Amniotic stem cell (primary cell): ENCODE measurements at places on chromosomes 7 and 10.

DNA sequence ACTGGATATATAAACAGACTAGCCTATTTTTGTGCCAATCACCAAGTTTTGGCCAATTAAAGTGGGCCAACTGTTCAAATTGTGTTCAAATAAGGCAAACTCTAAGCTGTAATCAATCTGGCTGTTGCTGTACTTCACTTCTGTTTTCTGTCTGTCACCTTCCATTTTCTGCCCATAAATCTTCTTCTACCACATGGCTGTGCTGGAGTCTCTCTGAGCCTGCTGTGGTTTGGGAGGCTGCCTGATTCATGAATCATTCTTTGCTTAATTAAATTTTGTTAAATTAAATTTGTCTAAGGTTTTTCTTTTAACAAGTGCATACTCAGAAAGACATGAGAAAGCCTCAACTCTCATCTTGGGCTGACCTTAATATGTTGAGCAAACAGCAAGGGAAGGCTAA lies 172.6 kb upstream of the VIPR2 start:
- no peak for DNase-seq

DNA sequence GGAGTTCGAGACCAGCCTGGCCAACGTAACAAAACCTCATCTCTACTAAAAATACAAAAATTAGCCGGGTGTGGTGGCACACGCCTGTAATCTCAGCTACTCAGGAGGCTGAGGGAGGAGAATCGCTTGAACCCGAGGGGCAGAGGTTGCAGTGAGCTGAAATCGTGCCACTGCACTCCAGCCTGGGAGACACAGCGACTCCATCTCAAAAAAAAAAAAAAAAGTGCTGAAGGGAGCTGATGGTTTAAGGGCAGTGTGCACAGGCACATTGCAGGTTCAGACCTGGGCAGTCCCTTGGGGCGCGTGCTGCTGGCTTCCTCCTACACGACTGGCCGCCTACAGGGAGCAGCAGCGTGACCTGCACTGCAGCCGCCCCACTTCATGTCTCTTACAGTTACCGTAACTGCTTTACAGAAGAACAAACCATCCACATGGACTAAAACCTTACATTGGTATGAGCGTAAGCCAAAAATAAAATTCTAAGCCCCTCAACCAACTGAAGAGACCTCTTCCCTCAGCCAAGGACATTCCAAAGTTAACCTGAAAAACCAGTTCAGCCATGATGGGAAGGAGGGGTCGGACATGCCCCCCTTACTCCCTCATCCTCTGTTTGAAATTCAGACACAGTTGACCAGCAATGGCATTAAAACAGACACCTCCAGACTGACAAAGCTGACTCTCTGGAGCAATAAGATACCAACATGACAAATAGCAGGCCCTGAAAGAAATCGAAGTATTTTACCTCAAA lies 262.2 kb downstream of the ZMYND11 start:
- no peak for DNase-seq

DNA sequence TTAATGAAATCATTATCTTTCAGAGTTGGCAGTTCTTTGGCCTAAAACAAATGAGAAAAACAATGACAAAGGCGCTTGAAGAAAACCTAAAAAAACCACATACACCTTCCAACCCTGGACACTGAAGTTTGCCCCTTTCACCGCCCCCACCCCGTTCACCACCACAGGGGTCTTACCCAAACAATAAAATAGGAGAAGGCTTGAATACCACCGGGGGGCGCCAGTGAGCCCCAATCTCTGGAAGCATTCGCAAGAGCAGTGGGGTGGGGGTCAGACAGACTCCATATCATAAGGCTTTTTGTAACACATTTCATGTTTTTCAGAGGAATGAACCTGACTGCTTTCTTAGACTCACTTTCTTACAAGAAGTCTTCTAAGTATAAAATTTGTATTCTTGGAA lies 163.6 kb downstream of the PIP4K2A start:
- no peak for DNase-seq

DNA sequence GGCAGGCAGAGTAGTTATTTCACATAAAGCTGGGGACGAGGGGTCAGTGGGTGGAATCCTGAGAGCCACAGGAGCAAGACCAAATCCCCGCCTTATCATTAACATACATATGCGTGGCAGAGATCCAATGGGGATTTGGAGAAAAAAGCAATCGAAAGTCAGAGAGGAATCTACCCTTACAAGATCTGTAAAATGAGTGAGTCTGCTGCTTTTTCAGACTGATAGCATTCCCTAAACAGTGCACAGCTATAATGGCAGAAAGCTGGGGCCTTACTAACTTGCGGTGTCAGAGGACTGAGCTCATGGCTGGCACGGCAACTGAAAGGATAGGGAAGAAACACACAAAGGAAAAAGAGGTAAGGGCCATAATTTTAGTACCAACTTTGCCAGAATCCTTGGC lies 25.0 kb downstream of the GPR22 start:
- no peak for DNase-seq

- DNase-seq, result no peak
These were observed 34.1 kb upstream of the SFRP5 start for GRCh38 chr10:97805949-97806348.

GRCh38 chr7:80207501-80207900 lies 72.9 kb downstream of the GNAI1 start:
- DNase-seq, result no peak

GRCh38 chr10:71840958-71841335 lies 10.1 kb downstream of the PSAP start:
- DNase-seq, result no peak

DNA sequence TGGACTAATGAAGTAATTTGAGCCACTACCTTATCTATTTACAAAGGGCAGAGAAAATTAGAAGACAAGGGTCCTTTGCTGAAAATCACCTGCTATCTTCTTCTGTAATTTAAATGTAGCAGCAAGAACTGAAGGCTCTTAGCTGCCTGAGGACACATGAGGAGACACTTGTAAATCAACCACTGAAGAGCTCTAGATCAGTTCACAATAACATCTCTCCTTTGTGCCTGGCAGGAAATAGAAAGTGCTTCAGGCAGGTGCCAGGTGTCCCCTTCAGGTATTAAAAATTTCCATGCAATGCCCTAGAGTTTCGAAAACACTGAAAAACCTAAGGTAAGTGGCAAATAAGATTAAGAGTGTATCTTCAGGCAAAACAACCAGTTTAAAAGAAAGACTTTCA lies 474.6 kb downstream of the GRM8 start:
- no peak for DNase-seq

DNA sequence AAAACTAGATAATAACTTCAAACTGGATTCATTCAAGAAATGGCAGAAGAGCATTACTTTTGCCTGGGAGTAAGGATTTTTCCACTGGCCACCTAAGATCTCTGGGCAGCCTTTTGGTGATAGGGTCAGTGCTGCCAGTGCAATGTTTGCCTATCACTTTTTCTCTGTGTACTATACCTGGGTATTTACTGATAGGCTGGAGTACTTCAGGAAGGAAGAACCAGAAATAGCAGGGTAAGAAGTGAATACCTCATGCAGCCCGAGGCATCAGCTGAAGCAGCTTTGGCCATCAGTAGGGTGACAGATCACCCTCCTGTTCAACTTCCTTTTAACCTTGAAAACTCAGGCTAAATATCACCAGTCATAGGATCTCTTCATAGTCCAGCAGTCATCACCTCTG lies 5.5 kb upstream of the PAPSS2 start:
- no peak for DNase-seq

DNA sequence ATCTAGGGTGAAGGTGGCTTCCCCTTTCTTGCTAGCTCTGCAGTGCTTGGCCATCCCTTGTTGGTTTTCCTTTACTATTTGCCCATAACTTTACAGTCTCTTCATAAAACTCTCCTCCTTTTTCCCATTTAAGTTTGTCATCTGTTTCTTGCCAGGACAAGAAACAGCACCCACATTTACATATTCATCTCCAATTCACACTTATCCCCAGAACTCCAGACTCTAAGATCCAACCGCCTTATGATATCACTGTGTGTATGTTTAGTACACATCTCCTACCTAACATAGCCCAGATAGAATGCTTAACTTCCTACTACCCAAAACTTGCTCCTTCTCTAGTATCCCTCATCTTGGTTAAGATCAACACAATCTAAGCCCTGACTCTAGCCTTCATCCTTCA lies 622.2 kb downstream of the KCNMA1 start:
- no peak for DNase-seq

GRCh38 chr7:20214921-20215669 lies 2.1 kb downstream of the MACC1 start:
- no peak for DNase-seq

DNA sequence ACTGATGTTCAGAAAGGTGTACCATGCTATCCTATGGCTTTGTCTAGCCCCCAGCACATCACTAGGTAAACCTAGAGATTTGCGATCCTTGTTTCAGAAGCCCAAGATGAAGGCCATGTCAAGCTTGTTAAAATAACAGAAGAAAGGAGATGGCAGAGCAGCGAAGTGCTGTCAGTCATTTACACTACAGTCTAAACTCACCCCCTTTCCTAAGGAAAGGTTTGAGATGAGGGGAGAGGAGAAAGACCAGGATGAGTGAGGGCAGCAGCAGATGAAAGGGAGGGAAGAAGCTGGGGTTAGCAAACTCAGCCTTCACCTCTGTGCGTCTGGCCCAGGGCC lies 74.8 kb downstream of the PROSER2 start:
- DNase-seq, result no peak

- DNase-seq, result no peak
These were observed 431.8 kb upstream of the FZD8 start for GRCh38 chr10:36073796-36074345.

DNA sequence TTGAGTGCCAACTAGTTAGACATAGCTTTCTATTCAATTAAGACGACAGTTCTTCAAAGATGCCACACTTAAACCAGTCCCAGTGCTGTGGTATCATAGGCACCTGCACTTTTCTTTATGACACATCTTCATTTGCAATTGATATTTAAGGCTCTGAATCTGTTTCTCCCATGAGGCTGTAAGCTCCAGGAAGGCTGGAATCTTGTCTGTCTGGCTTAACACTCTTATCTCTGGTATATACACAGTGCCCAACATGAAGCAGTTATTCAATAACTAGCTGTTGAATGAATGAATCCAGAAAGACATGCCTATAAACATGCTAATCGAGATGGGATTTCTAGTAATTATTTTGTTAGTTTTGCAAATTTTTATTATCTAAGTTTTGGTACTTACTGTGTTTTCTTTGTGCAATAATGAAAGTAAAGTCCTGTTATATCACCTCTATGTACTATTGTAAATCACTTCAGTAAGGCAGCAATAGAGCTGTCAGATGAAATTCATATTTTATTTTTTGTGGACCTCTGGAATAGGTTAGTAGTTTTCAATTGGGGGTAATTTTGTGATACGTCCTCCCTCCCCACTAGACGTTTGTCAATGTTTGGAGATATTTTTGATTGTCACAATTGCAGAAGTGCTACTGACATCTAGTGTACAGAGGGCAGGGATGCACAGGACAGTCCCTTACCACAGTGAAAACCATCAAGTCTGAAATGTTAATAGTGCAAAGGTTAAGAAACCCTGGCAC lies 51.3 kb upstream of the STEAP4 start:
- no peak for DNase-seq

DNA sequence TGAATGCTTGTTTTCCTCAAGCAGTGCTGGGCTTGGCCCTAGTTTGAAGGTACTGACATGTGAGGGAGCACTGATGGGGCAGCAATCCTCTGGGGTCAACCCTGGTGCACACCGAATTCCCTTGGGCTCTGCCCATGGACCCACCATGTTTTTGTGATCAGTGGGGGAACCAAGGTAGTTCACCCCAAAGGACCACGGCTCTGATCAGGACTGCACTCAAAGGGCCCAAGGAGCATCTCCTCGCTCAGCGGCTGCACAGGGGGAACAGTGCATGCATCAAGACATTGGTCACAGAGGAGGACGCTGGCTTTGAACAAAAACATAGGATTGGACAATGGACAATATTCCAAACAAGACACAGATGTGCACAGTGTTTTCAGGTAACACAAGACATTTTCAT lies 12.7 kb downstream of the CXCL12 start:
- no peak for DNase-seq

DNA sequence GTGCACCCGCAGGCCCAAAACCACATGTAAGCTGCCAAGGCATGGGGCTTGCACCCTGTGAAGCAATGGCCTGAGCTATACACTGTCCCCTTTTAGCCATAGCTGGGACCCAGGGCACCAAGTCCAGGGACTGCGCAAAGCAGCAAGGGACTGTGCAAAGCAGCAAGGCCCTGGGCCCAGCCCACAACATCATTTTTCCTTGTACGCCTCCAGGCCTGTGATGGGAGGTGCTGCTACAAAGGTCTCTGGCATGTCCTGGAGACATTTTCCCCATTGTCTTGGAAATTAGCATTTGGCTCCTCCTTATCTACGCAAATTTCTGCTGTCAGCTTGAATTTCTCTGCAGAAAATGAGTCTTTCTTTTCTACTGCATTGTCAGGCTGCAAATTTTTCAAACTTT lies 24.8 kb downstream of the ARHGAP19 start:
- DNase-seq, result no peak

GRCh38 chr10:48924988-48925387 lies 14.7 kb downstream of the LRRC18 start:
- no peak for DNase-seq

DNA sequence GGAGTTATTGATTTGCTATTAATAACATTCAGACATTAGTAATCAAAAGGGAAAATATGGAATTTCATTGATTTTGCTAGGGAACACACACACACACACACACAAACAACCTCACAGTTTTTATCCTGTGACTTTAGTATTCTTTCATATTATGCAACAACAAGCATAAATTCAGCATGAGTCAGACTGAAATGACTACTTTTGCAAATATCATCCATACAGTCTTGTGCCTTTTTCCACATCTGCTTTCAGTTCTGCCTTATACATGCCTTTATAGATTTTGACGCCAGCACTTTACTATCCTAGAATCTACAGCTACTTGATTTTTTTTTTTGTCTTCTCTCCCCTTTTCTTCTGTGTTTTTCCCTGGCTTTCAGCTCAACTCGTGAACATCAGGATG lies 975.8 kb upstream of the LRRTM3 start:
- DNase-seq, result no peak

DNA sequence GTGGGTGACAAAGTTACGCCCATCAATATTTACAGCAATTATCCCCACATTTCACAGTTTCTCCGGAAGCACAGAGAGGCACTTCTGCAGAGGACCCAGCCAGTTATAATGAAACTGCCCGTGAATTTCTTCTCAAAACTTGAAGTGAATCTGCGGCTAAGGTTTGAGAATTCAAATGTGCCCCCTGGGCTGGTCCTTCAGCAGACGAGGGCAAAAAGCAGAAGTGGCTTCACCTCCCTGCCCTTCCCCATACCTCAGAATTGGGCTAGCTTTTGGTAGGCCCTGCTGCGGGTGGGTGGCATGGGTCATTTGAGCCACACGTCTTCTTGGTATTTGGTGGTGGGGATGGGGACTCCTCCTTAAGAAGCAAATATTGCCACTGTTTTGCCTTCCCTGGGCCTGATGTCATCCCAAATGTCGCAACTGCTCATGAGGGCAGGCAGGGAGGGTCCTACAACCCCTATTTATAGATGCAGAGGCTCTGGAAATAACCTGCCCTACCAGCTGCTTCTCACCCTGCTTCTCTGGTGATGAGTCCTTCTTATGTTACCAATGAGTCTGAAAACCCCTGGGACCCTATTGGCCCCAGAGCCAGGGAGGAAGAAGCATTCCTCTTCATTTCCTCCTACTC lies 16.6 kb upstream of the WDFY4 start:
- no peak for DNase-seq

- no peak for DNase-seq
These were observed 73.3 kb downstream of the THSD7A start for GRCh38 chr7:11758627-11759111.
